ENCODE measurements at places on chromosomes 6 and 20.

- DNase-seq = no peak
These were observed 79.6 kb upstream of the SIRPG start for GRCh38 chr20:1737134-1737533.

DNA sequence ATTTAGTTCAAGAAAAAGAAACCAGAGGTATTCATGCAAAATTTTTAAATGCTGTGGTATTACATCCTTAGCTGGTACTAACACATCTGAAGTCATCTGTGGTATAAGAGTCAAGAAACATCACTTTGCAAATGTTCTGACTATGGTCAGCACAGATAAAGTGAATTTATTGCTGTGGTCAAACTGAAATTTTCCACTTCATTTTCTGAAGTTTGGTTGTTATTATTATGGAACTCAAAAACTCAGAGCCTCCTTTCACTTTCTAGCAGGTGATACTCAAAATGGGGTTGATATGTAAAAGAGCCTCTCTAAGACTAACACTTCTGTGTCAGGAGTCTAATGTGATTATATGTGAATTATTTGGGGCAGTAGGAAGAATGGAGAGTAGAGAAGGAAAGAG, 257.8 kb downstream of the RNGTT start:
- DNase-seq = no peak

DNA sequence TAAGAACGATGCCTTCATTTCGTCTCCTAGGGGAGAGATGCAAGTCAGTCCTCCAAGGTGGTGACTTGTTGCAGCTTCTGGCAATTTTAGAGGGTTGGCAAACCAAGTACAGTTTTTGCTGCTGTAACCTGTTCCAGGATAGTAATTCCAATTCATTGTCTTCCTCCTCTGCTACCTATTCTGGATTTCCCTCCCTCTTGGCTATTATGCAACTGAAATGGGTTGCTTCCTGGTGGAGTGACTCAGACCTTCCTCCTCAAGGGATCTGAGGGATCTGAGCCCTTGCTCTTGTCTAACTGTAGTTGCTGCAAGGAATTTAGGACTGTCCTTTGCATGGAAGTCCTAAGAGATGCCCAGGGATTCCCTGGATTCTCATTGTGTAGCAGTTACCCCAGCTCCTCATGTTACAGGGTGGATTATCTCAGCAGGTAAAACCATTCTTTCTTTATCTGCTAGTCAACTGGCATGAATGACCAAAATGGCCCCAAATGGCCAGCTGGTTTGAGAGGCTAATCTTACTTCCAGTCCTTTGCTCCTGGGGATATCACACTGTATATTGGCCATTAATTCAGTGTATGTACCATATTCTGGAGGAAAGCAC, 17.6 kb upstream of the ELMO2 start:
- no peak for DNase-seq

DNA sequence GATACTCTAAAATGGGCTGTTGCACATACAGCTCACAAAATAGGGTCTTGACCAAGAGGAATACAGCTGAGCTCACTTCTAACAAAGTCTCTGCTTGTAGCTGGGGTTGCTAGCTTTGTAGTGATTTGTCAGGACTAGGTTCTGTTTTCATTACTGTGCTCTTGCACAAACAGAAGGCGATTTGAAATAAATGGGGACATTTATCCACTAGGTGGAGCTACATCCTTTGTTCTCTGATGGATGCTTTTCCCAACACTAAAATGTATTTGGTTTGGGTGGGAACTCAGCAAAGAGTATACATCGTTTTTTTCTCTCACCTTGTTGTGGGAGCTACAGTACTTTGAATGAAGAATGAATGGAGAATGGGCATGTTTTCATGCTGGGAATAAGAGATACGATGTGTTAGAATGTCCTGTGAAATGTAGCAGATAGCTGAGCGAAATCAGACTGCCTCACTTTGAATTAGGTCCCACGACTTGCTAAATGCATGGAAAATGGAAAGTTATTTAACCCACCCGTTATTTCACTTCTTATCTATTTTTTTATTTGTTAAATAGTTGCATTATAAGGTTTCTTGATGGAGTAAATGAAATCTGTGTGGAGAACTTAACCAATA, 494.7 kb upstream of the MAP3K7 start:
- no peak for DNase-seq

DNA sequence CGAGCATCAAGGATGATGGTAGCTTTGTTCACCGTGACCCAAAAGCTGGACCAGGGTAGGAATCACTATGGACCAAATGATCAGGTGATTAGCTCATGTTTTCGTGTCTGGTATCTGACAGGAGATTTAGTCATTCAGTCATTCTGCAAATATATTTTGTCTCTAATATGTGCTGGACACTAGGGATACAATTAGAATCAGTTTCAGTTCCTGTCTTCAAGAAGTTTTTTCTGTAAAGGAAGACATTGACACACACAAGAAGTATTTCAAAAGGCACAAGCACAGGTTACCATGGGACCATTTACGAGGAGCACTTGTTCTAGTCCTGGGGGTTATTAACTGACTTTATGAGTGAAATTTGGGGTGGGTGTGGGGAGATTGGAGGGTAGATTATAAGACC, 244.9 kb downstream of the HIVEP2 start:
- DNase-seq = no peak

GRCh38 chr6:11042750-11043377, 1.2 kb downstream of the ELOVL2 start:
- no peak for DNase-seq

DNA sequence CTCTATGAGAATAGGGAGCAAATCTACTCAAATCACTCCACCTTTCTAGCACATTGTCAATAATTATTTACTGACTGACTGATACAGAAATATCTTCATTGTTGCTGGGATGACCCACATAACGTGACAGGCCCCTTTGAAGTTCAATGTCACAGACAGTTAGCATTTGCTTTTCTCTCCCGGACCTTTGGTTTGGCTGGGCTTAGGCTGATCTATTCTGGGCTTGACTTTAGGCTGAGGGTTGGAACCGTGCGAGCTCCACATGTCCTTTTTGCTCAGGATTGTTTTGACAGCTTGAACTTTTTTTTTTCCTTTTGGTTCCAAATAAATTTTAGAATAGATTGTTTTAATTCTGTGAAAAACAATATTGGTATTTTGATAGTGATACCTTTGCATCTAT, 12.0 kb downstream of the ULBP3 start:
- DNase-seq = no peak
